8988T (cell line): ENCODE measurements at places on chromosomes 6 and 20.
A peak's percentile ranks its signal among the peaks of the same experiment; 100 is the strongest.

- no peak for DNase-seq
Measured at GRCh38 chr6:37675606-37676005, 22.1 kb downstream of the MDGA1 start.

- DNase-seq: no peak
Measured at GRCh38 chr6:161493576-161494118, 219.8 kb upstream of the AGPAT4 start.

- no peak for DNase-seq
Measured at GRCh38 chr6:127538750-127539264, 19.7 kb upstream of the MTCL3 start.

GRCh38 chr6:153085239-153085638, 45.8 kb downstream of the RGS17 start:
- DNase-seq: no peak

- no peak for DNase-seq
Measured at GRCh38 chr6:135411339-135411738, 86.2 kb downstream of the AHI1 start.

GRCh38 chr6:167832497-167833395, 6.0 kb downstream of the AFDN start:
- no peak for DNase-seq

DNA sequence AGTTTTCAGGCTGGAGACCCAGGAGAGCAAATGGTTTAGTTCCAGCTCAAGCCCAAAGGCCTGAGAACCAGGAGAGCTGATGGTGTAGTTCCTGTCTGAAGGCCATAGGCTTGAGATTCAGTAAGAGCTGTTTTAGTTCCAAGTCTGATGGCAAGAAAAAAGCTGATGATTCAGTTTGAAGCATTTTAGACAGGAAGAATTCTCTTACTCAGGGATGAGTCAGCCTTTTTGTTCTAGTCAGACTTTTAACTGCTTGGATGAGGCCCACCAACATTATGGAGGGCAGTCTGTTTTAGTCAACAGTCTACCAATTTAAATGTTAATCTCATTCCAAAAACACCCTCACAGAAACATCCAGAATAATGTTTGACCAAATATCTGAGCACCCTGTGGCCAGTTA, 2.5 kb downstream of the ZSCAN26 start:
- DNase-seq: peak; percentile 31

- DNase-seq: no peak
Measured at GRCh38 chr6:75101896-75102295, 104.0 kb downstream of the COL12A1 start.

- DNase-seq: no peak
Measured at GRCh38 chr6:142339968-142340658, 38.3 kb downstream of the ADGRG6 start.
